Stimulated activated CD4-positive, alpha-beta T cell treated with anti-CD3 and anti-CD28 coated beads, Interleukin-4, amount 100 ng/mL, for 1 hour (primary cell): ENCODE measurements at places on chromosomes 6 and 20.

- DNase-seq, result no peak
Measured at GRCh38 chr20:34363465-34364222, 571 bp downstream of the ITCH start.

- no peak for DNase-seq
Measured at GRCh38 chr20:56773749-56774148, 144.6 kb downstream of the TFAP2C start.

DNA sequence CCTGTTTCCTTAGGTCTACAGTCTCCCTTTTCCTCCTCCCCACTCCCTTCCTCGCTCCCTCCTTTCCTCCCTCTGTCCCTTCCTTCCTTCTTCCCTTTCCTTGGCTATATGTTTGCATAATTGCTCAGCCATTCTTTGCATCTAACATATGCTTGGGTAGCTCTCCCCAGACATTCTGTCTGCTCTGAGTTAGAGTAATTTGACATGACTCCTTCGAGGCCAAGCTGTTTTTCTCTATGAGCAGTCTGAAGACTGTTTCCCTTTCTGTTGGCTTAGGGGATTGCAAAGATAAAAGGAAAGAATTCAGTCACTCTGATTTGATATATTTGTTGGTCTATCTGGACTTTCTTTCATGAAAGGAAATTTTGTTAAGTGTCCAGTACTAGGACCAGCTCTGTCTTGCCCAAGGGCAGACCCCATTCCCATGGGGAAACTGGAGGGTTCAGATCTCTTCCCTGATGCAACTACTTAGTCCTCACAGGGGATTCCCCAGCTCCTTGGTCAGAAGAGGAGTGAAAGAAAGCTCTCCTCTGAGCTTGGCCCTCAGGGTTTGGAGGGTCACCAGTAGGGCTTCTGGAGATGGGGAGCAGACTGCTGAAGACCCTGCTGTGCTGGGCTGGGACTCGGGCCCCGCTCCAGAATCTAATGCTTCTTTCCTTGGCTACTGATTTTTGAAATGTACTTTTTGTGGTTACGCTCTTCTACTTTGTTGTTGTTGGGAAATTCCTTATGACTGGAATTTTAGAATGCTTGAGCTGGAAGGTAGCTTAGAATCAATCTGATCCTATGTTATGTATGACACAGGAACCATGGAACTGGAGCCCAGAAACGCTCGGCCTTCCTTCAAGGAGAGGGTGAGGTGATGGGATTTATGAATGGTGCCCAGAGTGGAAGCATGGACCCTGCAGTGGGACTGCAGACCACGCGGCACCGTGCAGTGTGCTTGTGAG, 63.7 kb upstream of the SLC22A23 start:
- DNase-seq, result no peak

- DNase-seq, result no peak
Measured at GRCh38 chr6:160494576-160494975, 146.4 kb downstream of the SLC22A3 start.

DNA sequence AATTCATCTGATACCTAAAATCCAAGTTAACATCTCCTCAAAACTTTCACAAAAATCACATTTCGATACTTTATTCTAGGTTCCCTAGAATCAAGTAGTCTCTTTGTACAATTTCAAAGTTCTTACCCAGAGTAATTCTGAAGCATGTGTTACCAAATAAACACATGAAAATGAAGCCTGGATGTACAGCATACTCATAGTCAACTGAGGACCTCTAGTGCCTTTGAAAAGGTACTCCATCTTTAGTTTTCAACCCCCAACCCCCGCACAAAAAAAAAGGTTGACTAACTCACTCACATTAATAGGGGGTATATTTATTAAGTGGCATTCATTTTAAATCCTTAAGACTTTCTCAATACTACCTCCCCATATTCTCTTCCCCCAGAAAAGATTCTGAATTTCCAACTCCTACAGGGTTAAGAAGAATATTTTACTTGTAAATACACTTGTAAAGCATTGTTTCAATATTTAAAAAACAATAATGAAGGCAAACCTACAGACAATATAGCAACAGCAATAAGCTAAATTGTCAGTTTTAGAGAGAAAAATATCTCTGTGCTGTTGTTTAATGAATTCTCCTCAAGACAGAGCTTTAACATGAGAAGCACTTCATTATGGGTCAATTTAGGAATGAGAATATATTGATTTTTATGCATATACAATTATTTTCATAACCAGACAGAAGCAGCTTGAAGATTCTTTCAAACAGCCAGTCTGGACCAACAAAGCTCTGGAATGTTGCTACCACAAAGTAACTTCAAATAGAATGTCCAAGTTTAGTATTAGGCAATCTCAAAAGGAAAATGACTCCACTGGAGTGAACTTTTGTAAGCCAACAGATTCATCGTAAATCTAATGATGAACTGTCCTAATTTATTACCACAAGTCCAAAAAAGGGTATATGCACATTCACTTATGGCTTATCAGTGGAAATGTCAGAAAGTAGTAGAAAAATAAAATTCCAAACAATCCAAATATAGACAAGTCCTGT, 3.3 kb downstream of the PLN start:
- no peak for DNase-seq

DNA sequence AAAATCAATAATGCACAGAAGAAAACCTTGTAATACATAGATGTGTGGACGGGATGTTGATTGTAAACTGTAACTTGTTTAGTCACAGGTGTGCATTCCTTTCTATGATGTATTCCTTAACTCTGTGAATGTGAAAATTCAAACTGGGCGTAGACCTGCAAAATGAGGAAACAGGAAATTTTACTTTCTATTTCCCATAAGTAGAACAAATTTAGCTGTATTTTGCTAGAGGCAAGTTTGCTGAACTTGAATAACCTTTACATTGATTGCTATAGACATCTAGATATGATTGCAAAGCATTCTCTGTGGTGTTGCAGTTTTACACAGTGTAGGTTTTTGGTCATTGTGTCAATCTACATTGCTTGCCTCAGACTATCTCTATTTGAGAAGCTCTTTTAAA, 368.4 kb upstream of the MAN1A1 start:
- no peak for DNase-seq

GRCh38 chr20:56451056-56451765, 17.2 kb upstream of the RTF2 start:
- DNase-seq, result no peak

DNA sequence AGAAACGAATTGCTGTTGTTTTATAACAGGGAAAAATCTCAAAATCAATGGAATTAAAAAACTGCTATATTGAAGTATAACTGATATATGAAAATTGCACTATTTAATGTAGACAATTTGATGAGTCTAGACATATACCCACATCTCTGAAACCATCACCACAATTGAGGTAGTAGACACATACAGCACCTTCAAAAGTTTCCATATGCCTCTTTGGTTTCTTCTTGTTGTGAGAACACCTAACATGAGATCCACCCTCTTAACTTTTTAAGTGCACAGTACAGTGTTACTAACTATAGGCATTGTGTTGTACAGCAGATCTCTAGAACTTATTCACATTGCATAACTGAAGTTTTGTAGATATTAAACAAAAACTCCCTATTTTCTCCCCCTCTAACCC, 14.0 kb upstream of the SLC17A5 start:
- DNase-seq, result no peak

DNA sequence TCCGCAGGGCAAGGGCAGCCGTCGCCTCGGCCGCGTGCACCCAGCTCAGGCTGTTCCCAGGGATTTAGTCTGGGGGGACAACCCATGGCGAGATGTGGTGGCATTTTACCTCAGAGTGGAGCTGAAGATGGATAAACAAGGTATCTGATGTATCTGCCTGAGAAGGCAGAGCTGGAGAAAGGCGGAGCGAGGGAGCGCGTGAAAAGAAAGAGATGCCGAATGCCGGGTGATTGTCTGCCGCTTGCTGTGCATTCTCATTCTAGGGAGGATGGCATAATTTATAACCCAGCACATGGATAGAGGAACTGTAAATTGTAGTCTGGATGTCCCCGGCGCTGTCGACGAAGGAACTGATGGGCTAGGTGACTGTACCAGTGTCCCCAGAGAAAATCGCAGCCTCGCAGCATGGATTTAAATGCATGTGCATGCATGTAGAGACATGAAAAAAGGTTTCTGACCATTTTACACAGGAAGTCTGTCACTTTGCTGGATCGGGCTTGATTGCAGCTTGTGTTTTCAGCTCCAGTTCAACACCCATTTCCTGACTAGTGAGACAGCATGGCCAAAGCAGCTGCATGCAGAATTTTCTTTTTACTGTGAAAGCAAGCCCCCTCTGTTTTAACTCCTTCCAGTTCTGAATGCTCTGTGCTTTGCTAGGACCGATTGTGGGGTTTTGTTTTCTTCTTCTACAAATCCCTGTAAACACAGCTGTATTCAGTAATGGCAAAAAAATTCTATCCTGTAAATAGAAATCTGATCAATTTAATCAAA, 149.7 kb downstream of the PRL start:
- DNase-seq, result no peak

DNA sequence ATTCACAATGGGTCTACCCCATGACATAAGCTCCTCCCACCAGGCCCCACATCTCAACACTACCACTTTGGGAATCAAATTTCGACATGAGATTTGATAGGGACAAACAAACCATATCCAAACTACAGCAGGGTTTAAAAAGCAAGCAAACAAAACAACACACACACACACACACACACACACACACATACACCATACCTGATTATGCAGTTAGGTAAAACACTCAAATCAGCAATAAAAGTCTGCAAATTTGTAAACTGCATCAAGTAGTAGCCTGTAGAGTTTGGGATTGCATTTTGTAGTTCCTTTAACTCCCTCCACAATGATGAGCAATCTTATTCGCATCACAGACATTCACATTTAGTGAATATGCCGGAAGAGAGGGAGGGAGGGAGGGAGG, 32.6 kb upstream of the TNFAIP3 start:
- no peak for DNase-seq

DNA sequence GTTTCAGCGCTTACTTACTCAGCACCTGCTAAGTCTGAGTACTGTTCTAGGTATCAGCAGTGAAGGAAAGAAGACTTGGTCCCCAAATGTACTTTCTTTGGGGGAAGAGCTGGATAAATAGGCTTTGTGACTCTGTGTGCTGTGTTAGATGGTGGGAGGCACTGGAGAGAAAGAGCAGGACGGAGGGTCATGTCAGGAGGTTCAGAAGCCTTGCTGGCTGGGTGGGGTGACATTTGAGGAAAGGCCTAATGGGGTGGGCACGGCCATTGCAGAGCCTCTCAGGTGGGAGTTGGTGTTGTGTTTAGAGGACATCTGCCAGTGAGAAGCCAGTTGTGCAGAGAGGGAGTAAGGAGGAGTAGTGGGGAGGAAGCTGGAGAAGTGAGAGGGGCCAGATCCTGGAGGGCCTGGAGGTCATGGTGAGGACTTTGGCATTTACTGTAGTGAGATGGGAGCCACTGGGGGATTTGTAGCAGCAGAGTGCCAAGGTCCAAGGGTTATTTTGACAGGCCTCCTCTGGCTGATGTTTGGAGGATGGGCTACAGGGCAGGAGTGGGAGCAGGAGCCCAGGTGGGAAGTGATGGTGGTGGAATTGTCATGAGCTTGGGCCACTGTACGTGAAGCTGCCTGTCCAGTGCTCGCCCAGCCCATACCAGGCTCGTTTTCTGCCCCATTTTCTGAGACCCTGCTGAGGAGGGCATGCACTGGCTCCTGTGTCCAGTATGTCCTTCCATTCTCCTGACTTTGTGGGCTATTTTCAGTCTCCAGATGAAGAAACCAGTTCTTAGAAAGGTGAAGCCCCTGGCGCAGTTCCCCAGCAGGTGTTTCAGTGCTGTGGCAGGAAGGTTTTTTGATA, 886 bp downstream of the SDCBP2 start:
- no peak for DNase-seq

DNA sequence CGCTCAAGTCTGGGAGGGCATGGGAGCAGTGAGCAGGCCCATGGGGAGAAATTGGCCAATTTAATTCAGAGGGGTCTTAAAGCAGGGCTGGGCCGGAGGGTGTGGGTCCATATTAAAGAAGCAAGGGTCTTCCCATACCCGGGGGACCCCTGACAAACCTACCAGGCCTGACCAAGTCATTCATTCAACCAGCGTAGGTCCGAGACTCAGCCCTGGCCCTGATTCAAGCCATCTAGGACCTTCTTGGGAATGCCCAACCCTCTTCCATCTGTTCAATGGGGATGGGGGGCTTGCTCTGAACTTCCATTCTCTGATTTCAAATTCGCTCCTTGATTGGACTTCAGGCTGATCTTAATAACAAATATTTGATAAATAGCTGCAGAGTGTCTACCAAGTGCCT, 7.3 kb downstream of the ADIG start:
- DNase-seq, result no peak

- DNase-seq, result no peak
Measured at GRCh38 chr6:13702809-13703302, 8.8 kb downstream of the RANBP9 start.

DNA sequence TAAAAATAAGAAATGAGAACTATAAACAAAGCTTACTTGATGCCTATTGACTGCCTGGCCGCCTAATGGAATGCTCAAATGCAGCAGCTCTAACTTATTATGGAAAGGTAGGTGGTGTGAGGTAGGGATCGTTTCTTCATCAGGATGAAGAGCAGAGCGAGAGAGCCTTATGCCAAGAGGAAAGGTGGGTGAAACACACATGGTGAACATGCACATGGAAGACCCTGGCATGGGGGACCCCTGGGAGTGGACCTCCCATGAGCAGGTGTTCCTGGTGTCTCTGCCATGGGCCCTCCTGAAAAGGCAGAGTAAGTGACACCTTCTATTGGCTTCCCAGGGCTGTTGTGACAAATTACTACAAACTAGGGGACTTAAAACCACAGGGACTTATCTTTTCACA, 130.1 kb downstream of the CDH4 start:
- no peak for DNase-seq

- no peak for DNase-seq
Measured at GRCh38 chr20:61455508-61456215, 203.6 kb downstream of the CDH4 start.

- DNase-seq, result no peak
Measured at GRCh38 chr6:52364480-52365166, 2.7 kb downstream of the PAQR8 start.
